ENCODE measurements at places on chromosomes 2 and 18.
A peak's percentile ranks its signal among the peaks of the same experiment; 100 is the strongest.

DNA sequence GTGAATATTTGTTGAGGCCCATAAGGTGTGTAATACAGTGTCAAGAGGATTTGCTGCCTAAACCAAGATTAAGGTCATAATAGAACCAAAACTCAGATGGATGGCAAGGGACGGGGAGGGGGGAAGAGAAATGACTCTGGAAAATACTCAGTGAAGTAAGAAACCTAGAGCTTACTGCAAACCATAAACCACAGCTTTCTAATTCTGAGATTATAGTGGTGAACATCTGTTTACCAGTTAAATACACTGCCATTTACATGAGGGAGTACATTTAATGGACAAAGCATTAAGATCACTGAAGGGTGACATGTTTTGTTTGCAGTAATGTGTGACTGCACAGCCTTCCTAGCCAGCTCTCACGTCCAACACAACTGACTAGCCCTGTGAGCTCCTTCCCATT, 19.8 kb downstream of the EVX2 start:
- no peak for DNase-seq

GRCh38 chr2:88165332-88166003, 4.7 kb upstream of the THNSL2 start:
- DNase-seq, result no peak

DNA sequence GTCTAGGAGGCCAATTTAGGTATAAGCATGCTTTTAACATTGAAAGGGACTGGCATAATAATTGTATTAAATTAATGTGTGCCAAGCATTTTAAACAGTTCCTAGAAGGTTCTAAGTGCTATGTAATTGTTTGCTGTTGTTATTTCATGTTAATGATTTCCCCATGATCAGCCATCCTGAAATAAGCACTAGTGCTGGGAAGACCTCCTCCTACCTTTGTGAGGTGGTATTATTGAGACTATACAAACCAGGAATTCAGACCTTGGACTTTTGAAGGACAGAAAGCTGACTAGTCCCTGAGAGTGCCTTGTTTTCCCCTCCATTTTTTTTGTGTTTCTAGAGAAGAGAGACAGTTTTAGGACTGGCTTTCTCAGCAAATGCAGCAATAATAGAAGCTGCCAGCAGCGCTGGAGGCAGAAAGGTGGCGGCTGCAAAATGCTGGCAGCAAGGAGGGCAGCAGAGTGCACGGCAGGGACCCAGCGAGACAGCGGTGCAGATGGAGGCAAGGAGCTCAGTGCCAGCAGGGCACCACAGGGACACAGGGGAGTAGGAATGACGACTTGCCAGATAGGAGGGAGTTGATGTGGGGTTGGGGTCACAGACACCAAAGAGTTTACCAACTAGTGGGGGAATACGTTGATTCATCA, 25.3 kb downstream of the NABP1 start:
- no peak for DNase-seq

GRCh38 chr18:75251466-75251865, 40.9 kb downstream of the TSHZ1 start:
- no peak for DNase-seq

DNA sequence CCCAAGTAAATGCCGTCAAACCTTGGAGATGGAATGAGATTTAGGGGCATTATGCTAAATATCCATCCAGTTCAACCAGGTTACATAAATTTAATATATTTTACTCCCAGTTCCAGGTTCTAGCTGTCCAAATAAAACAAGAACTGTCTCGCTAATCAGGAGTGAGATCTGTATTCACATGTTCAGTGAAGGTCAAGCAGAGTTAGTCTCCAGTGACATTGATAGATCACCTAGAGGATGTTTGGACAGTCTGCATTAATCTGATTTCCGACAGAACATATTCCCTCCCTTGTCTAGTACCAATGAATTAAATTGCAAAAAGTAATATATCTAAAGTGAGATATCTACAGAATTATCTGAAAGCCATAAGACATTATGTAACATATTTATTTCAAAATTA, 979.4 kb upstream of the CNTNAP5 start:
- no peak for DNase-seq

GRCh38 chr2:20157193-20157891, 67.6 kb downstream of the SDC1 start:
- DNase-seq, result no peak

DNA sequence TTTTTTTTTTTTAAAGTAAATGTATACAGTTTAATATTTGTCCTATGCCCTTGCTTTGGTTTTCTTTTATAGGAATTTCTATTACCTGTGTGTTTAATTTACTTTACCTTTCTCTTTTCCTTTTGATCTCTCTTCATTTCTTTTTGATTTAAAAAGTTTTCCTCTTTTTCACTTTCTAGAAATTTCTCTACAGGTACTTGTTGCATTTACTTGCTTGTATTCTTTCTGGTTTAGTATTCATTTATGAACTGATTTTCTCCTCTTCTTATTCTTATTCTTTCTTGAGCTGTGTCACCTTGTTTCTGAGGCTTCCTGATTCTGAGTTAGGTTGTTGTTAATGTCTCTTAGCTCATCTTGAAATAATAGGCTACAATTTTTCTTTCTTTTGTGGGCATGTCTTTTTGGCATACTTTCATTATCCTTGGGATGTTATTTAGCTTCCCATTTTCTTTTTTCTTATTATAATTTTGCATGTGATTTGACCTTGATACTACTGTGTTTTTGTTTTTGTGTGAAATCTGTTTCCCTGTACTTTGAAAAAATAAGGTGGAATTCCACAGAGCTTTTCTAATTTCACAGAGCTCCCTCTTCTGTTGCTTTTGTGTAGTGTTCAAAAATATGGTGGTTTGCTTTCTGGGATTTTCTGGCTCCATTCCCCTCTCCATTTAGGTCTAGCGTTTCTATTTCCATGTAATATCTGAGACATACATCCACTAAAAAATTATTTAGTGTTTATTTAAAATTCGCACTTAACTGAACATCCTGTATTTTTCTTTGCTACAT, 25.5 kb upstream of the ALMS1 start:
- no peak for DNase-seq

DNA sequence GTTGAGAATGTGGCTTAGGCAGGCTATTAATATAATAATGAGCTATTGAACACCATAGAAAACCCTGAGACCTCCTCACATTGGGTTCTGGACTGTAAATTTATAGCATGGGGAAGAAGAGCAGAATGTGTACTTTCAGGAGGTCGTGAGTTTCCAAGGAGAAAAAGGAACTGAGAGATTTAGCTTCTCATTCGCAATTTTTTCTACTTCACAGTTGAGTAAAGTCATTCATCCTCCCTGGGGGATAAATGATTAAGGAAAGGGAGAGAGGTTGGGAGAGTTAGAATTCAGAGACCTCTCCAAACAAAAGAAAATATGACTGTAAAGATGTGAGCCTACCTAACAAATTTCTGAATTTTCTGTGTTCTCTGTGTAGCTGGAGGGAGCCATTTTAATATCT, 205.8 kb upstream of the CYRIA start:
- no peak for DNase-seq

DNA sequence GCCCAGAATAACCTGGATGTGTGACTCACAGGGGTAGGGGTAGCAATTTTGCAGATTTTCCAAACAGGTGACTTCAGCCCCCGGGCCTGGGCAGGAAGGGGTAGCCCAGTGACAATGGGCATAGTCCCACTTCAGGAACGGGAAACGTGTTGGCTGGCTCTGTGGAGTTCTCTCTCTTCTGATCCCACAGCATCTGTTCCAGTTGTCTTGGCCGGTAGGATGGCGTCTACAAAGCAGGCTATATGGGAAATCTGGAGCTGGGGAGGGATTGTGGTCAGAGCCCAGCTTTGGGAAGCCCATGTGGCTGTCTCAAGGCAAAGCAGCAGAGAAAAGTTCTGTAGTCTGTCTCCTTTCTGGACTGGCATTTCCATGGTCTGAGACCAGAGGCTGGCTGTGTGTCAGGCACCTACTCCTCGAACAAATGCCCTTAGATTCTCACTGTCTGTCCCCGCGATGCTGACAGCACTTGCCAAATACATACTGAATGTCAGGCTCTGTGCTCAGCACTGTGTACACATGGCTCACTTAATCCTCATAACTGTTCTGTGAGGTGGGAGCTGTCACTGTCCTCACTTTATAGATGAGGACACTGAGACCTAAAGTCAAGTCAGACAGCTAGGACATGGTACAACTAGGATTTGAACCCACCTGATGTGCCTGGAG, 17.9 kb upstream of the TMEM214 start:
- no peak for DNase-seq

DNA sequence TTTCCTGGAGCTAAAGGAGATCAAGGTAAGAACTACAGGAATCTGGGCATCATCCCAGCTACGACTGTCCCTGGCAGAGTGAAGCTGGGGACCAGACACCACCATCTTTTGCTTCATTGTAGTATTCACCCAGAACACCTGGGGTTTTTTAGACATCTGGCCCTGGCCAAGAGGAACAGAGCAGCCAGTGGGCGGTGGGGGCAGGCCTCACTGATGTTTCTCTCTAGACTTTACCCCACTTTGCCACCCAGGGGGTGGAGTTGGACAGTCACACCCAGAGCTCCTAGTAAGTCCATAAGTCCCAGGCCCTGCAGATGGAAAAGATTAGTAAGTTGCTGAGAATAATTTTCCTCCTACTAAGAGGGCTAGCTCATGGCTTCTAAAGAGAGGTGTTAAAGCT, 39.6 kb downstream of the MARCO start:
- DNase-seq, result no peak

DNA sequence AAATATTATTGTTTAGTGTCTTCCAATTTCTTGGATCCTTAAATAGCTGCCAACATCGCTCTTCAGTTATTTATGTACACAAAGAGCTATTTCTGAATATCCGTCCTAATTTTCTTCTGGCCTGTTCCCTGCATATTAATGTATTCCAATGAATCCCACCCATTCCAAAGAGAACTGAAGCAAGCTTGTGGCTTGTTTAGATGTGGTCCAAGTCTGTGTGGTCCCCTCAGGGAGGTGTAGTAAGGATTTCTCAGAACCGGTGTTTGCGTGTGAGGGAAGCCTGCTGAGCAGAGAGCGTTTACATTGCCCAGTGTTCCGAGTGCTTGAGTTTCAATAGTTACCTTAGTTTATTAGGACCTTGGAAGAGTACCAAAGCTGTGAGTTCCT, 25.1 kb upstream of the IL1R1 start:
- no peak for DNase-seq

DNA sequence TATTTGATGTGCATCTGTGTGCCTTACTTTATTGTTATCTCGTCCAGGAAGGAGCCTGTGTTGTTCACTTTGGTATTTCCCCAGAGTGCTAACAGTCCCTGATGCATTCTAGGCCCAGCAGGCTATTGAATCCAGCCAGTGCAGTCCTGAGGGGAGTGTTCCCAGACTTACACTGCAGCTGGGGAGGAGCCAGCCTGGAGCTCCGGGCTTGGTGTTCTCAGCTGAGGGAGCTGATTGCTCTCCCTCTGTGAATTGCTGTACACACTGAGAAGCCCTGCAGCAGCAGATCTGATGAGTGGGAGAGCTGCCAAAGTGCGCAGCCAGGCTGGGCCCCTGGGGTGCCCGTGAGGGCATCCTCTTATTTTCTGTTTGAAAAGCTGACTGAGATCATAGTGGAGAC, 159.2 kb downstream of the GALNT3 start:
- DNase-seq, result peak; percentile 22

GRCh38 chr18:44857744-44858491, 177.2 kb downstream of the SETBP1 start:
- no peak for DNase-seq

DNA sequence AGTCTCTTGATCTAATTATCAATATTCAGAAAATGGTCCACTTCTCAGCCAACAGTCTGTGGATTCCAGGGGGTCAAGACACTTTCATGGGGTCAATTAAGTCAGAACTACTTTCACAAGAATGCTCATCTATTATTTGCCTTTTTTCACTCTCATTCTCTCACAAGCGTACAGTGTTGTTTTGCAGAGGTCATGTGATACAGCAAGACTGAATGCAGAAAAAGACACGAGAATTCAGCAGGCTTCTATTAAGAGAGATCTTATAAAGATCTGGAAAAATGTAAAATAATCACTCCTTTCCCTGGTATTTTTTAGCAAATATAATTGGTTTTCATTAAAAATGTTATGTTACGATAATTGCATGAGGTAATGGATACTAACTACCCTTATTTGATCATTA, 8.7 kb downstream of the RPRD1A start:
- no peak for DNase-seq

DNA sequence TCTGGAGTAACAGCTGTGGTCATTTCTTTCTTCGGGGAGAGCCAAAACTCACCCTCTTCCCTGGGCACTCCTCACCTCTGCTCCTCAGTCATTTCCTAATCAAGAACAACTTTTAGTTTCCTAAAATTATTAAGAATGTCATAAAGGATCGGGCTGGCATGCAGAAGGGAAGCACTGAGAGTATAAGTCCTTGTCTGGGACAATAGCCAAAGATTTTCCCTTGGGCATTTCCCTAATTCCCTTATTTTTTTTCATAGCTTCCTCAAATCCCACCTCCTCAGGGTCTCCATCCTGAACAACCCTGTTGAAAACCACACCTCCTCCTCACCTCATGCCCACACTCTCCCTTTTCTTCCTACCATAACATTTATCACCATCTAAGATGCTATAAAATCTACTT, 115.0 kb downstream of the MREG start:
- no peak for DNase-seq

- no peak for DNase-seq
Measured at GRCh38 chr2:99348173-99348572, 11.0 kb downstream of the EIF5B start.

DNA sequence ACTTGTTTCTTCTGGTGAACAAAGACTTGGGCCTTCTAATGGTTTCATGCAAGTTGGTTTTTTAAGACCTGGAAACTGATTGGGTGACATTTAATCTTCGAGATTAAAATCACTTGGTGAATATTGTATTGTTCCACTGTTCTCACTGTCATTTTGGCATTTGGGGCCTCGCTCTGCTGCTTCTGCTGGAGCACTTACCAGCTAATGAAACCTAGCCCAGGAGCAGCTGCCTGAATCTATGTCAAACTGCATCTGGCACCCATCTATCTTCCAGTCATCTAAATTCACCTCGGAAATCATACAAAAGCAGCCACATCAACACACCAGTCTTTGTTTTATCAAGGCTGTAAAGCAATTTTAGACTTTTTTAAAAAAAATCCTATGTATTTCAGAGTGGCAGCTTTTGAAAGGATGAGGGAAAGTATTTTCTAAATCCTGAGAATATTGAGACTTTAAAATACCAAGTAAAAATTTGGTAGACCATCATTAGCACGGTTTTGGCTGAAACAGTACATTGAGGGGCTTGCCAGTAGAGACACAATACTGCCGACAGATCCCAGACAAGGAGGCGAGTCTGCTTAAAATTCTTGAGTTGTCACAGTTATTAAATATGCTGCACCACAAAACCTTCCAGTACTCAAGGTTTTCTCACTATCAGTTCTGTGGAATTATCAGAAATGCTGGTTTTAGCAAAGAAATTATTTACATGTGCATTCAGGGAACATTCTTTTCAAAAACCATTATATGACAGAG, 26.1 kb upstream of the SERTAD2 start:
- no peak for DNase-seq

GRCh38 chr2:70087702-70088597, 673 bp downstream of the PCBP1 start:
- peak; percentile 70 for DNase-seq

All from H7 (cell line).